ENCODE measurements at places on chromosomes 6 and 20.

- no peak for DNase-seq
Observed at GRCh38 chr6:3663081-3663480, 88.4 kb downstream of the PXDC1 start.

GRCh38 chr6:52575502-52575892, 1.4 kb downstream of the TRAM2 start:
- DNase-seq = no peak

- DNase-seq = peak; percentile 81
Observed at GRCh38 chr6:34243901-34244884, 4.6 kb downstream of the SMIM29 start.

- no peak for DNase-seq
Observed at GRCh38 chr6:41723530-41724227, 11.7 kb downstream of the TFEB start.

- no peak for DNase-seq
Observed at GRCh38 chr6:16338577-16339264, 100.3 kb downstream of the GMPR start.

DNA sequence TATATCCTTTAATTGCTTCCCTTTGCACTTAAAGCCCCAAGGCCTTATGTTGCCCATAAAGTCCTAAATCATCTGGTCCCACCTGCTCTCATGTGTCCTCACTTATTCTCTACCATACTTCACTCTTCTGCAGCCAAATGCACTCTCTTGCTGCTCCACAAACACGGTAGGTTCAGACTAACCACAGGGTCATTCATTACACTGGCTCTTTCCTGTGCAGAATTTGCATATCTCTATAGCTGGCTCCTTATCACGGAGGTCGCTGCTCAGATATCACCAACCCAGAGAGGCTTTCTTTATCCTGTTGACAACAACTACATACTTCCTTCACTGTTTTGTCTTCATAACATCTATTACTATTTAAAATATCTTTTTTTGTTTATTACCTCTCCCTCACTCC, 86.8 kb downstream of the MOXD1 start:
- no peak for DNase-seq

DNA sequence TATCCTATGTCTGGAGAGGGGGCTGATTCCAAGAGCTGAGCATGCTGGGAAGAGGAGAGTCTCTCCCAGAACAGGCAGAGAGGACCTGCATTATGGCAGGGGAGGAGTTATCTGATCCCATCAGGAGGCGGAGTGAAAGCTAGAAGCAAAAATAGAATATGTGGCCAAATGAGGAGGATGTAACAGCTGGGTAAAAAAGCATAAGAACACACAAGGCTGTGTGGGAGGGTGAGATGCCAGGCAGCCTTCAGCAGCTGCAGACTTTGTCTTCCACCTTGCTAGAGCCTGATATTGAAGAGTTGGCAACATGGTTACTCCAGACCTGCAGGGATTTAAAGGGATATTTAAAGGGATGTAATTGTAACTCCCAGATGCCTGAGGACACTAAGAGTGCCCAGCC, 167.1 kb downstream of the PTPRT start:
- DNase-seq = no peak

DNA sequence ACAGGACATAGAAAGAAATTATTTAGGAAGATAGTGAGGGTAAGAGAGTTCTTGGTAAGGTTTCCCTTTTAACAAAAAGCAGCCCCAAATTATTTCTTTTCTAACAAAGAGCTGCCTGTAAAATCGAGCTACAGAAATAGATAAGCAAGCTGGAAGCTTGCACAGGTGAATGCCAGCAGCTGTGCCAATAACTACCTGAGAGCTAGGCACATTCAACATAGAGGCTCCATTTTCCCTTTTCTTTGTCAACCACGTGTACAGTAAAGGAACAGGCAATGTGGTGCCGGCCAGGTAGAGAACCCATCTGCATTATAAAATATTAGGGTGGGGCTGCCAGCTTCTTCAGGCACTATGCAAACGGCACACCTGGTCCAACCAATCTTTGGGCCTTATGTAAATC, 341.6 kb upstream of the JAG1 start:
- no peak for DNase-seq

- no peak for DNase-seq
Observed at GRCh38 chr6:143465546-143465945, 14.9 kb downstream of the PEX3 start.

DNA sequence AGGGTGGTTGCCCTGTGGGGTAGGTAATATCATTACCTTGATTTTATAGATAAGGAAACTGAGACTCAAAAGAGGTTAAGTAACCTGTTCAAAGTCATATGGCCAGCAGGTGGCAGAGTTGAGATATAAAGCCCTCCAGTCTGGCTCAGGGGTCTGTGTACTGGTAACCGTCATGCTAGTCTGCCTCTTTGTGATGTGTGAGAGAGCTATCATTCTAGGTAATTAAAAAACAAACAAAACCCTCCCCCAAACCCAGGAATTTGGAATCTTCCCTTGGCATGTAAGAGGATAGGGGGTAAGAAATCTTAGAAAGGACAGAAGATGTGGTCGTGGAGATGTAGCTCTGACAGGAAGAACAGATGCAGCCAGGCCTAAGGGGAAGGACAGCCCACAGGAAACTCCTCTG, 206.0 kb downstream of the CDC5L start:
- DNase-seq = peak; percentile 81

- DNase-seq = no peak
Observed at GRCh38 chr6:29419516-29419915, 4.8 kb downstream of the OR12D1 start.

DNA sequence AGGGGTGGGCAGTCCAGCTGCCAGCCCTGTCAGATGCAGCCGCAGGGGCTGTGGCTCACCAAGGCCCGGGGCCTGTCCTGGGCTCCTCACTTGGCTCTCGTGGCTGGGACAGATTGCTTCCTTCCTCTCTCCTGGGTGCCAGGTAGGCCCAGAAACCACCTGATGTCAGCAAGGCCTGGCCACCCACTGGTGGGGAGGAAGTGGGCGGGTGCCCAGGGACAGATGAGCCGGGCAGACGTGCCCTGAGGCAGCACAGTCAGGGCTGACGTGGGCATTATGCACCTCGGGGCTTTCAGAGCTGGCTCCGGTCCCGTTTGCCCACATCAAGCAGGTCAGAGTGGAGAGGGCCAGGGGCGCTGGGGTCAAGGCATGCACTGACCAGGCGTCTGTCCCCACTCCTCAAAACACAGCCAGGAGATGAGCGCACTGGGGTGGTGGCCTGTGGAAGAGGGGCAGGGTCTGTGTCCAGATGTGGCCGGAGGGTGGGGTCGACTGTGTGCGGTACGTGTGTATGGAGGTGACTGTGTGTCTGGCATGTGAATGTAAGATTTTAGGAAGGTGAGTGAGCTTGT, 133.2 kb upstream of the PTPN1 start:
- no peak for DNase-seq

- no peak for DNase-seq
Observed at GRCh38 chr20:59961423-59961822, 3.2 kb downstream of the CDH26 start.

DNA sequence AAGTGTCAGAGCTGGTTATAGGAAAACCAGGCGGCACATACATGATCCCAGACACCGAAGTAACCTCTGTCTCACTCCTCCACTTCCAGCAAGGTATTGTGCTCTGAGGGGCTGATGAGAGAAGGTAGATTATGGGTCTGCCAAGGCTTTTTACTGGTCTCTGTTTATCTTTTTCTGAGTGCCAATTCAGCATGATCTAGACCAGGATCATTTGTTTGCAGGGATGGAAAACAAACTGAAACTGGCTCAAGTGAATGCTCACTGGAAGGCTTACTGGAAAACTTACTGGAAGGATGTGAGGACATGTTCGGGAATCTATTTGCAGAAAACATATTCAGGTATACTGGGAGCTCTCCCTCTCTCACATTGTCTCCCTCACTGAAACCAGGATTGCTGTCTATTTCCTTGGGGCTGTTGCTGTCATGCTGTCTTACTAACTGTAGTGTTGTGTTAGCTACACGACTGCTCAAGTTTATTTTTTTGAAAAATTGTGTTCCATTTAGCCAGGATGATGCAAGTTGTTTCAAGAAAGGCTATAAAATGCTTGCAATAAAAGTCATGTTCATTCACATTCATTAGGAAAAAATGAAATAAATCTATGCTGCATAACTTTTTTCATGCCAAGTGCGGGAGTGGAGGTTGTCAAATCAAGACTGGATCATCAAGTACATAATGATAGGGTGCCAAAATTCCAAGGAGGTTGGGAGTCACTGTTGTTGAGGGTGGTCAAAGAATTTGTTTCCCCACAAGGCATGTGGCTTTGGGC, 37.0 kb downstream of the KLHL31 start:
- no peak for DNase-seq

DNA sequence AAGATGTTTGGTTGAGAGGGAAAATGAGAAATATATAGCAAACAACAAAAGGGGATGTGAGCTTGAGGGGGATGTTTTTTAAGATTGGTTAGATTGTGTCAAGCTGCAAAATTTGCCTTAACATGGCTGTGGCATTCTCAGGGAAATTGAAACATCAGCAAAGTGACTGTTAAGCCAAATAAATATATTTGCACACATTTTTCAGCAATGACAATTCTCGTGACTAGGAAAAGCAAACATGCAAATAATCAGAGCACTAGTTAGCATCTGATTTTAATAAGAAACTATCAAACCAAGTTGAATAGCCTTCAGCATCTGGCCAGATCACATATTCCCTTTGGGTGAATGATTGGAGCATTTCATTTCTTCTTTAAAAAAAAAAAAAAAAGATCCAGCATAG, 262.8 kb downstream of the TBC1D7 start:
- no peak for DNase-seq

- no peak for DNase-seq
Observed at GRCh38 chr6:132194529-132194928, 206.7 kb downstream of the MOXD1 start.

- DNase-seq = peak; percentile 21
Observed at GRCh38 chr6:41785689-41786450, 1.6 kb upstream of the TOMM6 start.

DNA sequence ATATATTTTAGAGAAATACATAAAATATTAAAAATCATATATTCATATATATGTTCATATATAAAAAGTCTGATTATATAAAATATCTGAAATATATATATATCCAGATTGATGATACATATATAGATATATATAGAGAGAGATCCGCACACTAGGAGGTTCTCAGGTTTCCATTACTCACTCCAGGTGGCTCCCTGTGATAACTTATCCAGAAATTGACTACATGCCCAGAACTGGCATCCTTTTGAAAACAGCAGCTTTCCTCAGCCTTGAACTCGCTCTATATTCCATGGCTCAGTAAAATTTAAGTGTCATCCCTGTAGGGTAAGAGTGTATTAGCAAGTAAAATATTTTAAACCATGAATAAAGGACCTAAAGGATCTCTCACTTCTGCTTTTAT, 206.8 kb downstream of the TINAG start:
- DNase-seq = no peak

- no peak for DNase-seq
Observed at GRCh38 chr6:129709196-129709768, 695 bp downstream of the ARHGAP18 start.

DNA sequence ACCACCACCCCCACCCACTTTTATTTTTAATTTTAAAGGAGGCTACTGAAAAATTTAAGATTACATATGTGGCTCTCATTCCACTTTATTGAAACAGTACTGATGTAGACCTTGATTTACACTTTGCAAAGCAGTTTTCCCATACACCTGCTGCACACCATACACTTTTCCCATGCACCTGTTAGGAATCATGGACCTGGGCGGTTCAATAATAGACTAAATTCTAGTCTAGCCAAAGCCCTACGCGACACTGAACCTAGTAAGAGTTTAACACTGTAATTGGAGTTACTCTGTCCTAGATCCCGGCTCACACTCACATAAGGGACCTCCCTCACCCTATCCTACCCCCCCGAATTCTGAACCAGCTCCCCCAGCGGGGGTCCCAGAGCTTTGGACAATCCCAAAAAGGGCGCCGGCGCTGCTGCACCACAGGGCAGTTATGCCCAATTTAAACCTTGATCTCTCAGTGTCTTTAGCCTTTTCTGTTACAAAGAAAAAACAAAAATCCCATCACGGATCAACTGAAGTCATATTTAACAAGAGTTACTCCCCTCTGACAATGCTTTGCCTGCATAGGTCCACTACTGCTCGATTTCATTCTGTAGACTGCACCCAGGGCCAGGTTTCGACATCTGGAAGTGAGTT, 2.4 kb upstream of the GCLC start:
- DNase-seq = no peak

GRCh38 chr6:139159016-139159415, 24.1 kb downstream of the HECA start:
- no peak for DNase-seq

DNA sequence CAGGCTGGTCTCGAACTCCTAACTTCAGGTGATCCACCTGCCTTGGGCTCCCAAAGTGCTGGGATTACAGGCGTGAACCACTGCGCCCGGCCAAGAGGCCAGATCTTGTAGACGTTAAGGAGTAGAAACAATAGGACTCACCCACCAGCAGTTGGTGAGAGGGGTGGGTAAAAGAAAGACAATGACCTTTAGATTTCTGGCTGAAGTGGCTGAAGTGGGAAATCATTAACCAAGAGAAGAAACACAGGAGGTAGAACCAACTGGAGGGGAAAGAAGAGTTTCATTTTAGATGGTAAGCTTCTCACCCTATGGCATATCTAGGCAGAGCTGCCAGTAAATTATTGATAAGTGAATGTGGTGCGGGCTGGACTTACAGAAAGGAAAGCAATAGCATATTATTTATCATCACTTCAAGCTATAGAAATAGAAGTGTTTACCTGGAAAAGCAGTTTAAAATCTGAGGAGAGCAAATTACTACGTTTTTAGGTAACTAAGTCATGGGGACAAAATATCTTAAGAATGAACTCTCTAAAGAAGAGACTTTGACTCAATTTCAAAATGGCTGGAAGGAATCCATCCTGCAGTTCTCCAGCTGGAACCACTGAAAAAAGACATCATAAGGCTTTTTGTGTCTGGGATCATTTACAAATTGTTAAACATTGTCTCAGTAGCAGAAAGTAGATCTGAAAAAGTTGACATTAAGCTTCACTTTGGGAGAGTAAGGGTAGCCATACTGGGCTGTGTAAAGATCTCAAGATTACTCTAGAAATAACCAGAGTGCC, 109.6 kb downstream of the ALDH8A1 start:
- no peak for DNase-seq

- DNase-seq = no peak
Observed at GRCh38 chr6:132054525-132054924, 103.4 kb upstream of the CCN2 start.

DNA sequence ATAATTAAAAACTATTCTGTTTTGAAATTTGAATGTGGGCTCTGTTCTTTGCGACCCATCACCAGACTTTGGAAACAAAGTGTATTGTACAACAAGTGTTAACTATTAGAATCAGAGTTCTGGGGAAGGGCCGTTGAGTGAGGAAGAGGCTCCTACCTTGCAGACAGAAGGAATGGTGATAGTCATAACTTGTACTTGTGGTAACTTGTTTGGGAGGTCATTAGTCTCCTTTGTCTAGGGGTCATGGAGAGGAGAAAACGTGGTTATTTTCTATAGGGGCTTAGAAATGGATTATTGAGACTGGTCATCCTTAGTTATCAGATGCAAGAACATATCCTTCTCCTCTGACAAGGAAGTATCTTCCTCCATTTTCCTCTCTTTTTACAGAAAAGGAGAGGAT, 174.8 kb downstream of the BMP2 start:
- DNase-seq = no peak
